ENCODE measurements at places on chromosomes 4 and X. TPM values are rescaled to one million over a fixed set of nuclear protein-coding genes. Genes with fewer than 3 reads are reported as not detected.
A peak's percentile ranks its signal among the peaks of the same experiment; 100 is the strongest.

Gene LIN54
- total RNA-seq = 11.5 TPM

Gene STEEP1
- 18.4 TPM for total RNA-seq

Gene CLDN22
- total RNA-seq = not detected

Gene BGN
- total RNA-seq = 204 TPM

Gene TRPC3
- 14.1 TPM for total RNA-seq

Gene GPRASP1
- 17.6 TPM for total RNA-seq

Gene PF4V1
- not detected for total RNA-seq

DNA sequence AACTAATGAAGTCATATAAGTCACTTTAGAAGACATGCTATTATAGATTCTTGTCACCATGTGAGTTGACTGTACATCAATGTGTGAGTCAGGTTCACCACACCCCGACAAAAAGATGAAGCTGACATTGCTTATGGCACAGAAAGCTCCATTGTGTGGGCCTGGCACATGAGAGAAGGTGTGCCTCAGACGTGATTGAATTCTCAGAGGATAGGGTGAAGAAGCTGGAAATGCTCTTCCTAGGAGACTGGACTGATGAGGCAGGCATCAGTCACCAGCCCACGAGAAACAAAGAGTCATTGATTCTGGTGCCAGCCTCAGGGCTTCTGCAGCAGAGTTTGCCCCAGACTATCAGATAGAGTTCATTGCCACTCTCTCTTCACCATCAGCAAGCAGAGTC is 35.9 kb upstream of the LRAT start:
- no peak for DNase-seq

GRCh38 chr4:143186212-143186611 is 1.5 kb downstream of the USP38 start:
- no peak for DNase-seq

- DNase-seq = peak; percentile 25
These were observed 6.0 kb upstream of the EFNB1 start for GRCh38 chrX:68822641-68823410.

- DNase-seq = peak; percentile 88
These were observed at the start of gene RASSF6 for GRCh38 chr4:73620115-73620792. Gene RASSF6, minus strand, starts transcription at chr4:73620436. Its CDS starts 8,641 bp downstream, at chr4:73611795.

DNA sequence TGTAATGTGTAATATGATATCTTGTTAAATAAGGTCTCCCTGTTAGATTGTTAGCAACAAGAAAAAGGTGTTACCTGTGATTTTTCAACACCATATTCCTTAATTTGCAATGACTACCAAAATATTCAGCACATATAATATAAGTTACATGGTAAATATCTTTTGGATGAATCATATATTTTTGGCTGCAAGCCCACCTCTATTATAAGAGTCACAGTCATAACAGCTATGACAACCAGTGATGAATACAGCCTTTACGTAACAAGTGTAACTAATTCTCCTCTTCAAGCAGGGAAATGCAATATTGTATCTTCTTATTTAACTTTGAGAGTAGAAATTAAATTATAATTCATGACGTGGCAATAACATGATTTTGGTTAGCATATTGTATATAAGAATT is 187.0 kb downstream of the NLGN4X start:
- DNase-seq = no peak

DNA sequence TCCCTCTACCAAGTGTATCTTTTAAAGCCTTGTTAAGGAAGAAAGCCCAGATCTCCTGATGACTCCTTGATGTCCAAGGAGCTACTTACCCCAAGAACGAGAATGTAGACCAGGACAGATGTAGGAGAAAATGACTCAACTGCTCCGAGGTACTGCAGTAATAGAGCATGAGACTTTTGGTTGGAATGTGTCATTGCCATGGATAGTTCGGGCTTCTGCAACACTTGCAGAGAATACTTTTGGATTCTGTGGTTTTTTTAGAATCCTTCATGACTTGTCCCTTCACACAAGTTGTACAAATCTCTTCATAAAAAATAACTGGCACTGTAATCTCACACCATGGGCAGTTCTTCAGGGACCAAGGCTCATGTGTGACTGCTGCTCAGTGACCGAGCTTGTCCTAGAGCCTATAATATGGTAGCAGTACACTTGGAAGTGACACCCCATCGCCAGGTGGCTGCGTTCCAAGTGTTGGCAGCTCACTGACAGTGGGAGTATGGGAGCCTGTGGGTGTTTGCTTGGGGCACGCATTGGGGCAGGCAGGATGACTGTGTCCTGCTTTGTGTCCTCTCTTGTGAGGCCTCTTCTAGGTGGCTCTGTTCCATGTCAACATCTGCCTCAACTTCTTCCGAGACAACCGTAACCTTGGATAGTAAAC is 87.9 kb upstream of the WDR1 start:
- DNase-seq = peak; percentile 7

- no peak for DNase-seq
These were observed 188.7 kb downstream of the GBA3 start for GRCh38 chr4:22881411-22881810.

GRCh38 chr4:56374956-56375355 is 12.3 kb downstream of the AASDH start:
- no peak for DNase-seq

DNA sequence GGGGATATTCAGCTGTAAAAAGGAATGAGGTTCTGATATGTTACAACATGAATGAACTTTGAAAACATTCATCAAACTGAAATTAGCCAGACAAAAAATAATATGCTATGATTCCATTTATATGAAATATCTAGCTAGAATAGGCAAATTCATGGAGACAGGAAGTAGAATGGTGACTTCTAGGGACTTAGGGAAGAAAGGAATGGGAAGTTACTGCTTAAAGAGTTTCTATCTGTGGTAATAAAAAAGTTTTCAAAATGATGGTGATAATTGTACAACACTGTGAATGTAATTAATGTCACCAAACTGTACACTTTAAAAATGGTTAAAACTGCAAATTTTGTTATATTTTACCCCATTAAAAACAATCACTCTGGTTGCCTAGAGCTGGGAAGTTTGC is 30.2 kb downstream of the SMIM14 start:
- DNase-seq = no peak

DNA sequence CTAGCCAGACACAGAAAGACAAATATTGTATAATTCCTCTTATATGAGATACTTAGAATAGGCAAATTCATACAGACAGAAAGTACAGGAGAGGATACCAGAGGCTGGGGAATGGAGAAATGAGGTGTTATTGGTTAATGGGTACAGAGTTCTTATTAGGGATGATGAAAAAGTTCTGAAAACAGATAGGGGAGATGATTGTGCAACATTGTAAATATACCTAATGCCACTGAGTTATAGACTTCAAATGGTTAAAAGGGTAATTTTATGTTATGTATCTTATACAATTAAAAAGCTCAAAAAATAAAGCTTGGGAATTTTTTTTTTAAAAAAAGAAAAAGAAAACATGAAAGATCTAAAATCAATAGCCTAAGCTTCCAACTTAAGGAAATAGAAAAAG is 98.8 kb upstream of the TECRL start:
- no peak for DNase-seq

DNA sequence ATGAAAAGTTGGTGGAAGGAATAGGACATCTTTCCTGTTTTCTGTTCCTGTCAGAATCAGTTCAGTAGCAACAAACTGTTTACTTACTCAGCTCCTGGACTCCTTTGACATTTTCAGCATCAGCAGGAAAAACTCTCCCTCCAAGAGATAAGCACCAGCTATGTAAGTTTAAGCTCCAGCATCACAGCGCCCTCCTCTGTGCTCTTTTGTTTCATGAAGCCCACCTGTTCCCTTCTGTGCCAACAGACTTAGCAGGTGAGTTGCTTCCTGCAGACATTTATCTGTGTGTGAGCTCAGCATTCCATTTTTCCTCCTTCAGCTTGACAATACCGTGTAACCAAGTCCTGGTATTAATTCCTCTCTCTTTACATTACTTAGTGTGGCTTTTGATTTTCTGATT is 644.1 kb upstream of the AGA start:
- DNase-seq = no peak

GRCh38 chr4:146095091-146095690 is 80.3 kb upstream of the LSM6 start:
- DNase-seq = peak; percentile 53

GRCh38 chrX:112761242-112762207 is 79.1 kb downstream of the AMOT start:
- no peak for DNase-seq

- no peak for DNase-seq
These were observed 114.7 kb upstream of the WDFY3 start for GRCh38 chr4:85081196-85081595.

- no peak for DNase-seq
These were observed 391 bp upstream of the IDUA start for GRCh38 chr4:986428-986878.

GRCh38 chr4:845836-846251 is 19.9 kb upstream of the CPLX1 start:
- no peak for DNase-seq

Measured in mucosa of gallbladder (tissue), 1 donor.